ENCODE measurements at places on chromosomes 4 and X.

GRCh38 chr4:104591510-104591911 is 96.8 kb upstream of the CXXC4 start:
- no peak for DNase-seq

GRCh38 chr4:109616243-109616642 is 56.2 kb downstream of the MCUB start:
- no peak for DNase-seq

GRCh38 chr4:74714611-74715130 is 79.7 kb downstream of the BTC start:
- DNase-seq, result no peak

DNA sequence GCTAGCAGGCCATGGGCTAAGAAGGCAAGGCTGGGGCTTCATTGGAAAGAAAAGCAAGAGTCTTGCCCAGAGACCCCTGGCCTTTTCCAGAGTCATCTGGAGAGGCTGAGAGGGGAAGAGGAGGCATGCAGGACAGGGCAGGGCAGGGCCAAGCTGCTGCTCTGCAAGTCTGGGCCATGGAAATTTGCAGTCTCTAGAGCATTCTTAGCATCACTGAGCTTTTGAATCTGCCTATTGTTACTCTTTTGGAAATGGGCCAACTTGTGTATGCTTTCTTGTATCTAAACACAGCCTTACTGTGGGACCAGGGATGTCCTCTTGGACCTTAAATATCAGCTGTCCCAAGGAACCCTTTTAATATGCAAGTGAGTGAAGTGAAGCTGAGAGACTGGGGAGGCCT is 560.5 kb downstream of the MID1IP1 start:
- DNase-seq, result no peak

DNA sequence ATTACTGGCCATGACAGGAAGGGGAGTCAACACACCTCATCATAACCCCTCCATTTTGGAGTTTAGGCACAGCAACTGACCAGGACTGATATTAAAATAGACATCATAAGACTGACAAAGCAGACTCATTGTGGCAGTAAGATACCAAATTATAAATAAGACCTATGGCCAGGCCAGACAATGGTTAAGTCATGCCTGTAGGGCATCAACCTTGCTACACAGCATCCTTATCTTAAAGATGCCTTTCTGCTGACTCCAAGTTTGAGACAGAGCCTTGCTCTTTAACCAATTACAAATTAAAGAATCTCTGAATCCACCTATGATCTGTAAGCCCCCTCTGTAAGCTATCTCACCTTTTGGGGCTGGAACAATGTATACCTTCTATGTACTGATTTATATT is 65.5 kb downstream of the VCX2 start:
- DNase-seq, result no peak

GRCh38 chr4:101236097-101236496 is 111.2 kb downstream of the PPP3CA start:
- DNase-seq, result no peak

DNA sequence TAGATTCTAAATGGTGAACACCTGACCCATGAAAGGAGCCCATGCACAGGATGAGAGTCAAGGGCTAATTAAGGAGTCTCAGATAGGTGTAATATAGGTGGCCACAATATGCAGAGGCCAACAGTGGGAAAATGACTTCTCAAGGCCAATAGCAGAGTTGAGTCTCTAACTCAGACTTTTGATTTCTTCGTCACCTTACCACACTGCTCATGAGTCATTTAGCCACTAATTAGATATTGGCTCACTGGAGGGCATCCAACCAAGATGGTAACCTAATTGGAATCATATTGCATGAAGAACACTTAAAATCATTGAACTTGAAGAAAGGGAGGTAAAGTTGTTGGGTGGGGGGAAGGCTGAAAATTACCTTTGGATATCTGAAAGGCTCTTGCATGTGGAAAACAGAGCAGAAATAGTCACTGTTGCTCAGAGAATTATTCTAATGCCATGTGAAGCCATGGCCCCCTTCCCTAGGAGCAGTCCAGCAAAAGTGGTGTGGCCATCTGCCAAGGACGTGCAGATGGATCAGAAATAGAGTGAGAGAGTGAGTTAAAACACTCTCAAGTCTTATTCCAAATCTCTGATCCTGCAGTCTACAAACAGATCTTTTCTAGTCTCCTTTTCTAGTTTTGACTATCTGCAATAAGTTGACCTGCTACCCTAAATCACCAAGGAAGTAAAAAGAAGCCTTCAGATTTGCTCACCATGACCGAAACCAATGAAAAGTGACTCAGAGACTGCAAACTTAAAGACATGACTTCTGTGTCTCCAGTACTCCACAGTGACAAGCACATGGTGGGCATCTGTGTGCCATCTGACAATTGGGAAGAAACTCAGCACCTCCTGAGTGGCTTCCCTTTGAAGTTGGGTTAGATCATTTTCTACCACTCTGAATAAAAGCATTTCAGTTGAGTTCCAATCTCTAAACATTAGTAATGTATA is 93.9 kb upstream of the C1QTNF7 start:
- DNase-seq, result no peak

- DNase-seq, result peak; percentile 54
Observed at GRCh38 chr4:154998284-154998683, 210.2 kb upstream of the NPY2R start.

GRCh38 chr4:30847167-30847566 is 127.0 kb downstream of the PCDH7 start:
- no peak for DNase-seq

- DNase-seq, result no peak
Observed at GRCh38 chrX:81890521-81890920, 688.6 kb downstream of the SH3BGRL start.

DNA sequence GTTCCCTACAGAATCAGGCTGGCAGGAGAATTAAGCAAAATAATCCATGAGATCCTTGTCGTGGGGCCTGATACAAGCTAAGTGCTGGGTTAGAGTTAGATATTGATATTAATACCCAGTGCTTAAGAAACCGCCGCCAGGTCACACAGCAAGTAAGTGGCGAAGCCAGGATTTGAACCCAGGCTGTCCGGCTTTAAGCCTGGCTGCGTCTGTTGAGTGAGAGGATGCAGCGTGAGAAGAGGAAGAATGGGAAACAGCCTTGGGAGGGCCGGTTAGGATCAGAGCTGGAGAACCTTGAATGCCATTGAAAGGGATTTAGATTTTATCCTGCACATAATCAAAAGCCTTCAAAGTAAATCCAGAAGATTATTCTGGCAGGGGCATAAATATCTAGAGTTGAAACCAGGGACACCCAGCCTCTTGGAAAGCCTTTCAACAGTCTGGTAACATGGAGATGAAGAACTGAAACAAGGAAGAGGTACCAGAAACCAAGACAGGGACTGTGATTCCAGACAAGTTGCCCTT is 64.8 kb upstream of the HELT start:
- no peak for DNase-seq

DNA sequence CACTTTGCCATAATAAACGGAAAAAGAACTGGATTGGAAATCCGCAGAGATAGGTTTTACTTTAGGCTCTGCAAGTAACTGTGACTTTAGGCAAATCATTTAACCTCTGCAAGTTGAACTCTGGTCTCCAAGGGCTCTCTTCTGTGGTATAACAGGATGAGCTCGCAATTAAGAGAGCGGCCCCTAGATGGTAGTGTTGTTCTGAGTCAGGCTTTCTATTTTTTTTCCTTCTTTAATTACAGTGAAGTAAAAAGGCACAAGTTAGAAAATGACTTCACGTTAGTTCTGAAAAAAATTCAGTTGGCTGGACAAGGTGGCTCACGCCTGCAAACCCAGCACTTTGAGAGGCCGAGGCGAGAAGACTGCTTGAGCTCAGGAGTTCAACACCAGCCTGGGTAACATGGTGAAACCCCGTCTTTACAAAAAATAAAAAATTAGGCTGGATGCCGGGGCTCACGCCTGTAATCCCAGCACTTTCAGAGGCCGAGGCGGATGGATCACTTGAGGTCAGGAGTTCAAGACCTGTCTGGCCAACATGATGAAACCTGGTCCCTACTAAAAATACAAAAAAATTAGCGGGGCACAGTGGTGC is 18.0 kb downstream of the RPS3A start:
- DNase-seq, result peak; percentile 84

- no peak for DNase-seq
Observed at GRCh38 chr4:2900741-2901140, 57.1 kb downstream of the ADD1 start.

DNA sequence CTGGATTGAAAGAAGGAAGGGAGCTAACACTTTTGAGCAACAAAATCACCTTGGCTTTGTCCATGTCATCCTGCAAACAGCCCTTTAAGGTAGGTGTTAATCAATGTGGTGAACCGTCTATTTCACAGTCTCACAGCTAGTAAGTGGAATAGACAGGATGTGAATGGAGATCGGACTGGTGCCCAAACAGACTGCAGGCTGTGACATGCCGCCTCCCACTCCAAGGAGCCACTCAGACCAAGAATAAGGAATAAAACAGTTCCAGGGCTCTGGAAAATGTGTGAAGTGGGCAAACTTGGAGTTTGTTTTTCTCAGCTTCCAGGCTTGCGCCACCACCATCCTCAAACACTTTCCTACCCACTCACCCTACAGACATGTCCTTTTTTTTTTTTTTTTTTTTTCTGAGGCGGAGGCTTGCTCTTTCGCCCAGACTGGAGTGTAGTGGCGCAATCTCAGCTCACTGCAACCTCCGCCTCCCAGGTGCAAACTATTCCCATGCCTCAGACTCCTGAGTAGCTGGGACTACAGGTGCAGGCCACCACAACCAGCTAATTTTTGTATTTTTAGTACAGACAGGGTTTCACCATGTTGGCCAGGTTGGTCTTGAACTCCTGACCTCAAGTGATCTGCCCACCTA is 57.7 kb upstream of the SEC24B start:
- DNase-seq, result no peak

DNA sequence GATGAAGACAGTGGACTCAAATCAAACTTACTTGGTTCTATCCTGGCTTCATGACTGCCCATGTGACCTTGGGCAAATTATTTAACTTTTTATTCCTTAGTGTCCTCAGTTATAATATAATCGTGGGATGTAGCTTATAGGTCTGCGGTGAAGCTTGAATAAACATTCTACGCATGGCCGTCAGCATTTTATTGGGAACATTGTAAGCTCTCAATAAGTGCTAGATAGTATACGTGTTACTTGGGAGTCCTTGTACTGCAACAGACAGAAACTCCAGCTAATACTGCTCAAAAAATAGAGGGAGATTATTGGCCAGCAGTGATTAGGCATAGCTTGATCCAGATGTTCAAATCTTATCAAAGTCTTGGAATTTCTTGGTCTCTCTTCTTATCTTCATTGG is 104.8 kb downstream of the SYTL5 start:
- DNase-seq, result no peak

GRCh38 chr4:88216395-88216794 is 58.0 kb upstream of the ABCG2 start:
- DNase-seq, result no peak

DNA sequence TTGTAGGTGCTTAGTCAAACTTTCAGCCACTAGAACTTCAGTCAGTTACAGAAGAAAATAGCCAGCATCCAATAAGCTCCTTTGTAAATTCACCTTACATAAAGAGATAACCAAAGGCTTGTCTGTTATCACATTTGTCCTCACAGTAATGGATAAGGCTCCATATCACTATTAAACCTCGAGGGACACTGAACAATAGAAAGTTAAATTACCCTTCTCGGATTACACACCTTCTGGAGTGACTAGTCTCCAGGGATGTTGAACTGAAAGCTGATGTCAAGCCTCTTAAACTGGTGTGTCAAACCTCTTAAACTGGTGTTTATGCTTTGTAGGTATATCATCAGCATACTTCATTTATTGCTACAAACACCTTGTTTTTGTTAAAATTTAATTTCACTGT is 639.0 kb downstream of the CENPC start:
- no peak for DNase-seq

GRCh38 chrX:102154218-102154860 is 1.4 kb downstream of the BEX5 start:
- no peak for DNase-seq

DNA sequence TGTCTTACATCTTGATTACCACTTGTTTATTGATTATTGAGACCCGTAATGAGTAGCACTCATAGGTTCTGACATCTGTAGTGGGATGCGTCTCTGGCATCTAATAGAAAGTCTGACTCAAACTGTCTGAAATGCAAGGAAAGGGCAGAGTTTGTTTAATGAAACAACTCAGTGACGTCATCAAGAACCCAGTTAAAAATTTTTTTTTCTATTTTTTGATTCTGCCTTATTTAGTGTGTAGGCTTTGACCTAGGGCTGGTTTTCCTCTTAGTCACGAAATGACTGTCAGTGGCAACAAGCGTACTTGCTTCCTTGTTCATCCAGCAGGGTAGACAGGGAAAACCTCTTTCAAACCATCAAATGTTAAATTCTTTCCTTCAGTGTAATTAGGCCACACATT is 3.1 kb upstream of the CDKL5 start:
- peak; percentile 85 for DNase-seq

DNA sequence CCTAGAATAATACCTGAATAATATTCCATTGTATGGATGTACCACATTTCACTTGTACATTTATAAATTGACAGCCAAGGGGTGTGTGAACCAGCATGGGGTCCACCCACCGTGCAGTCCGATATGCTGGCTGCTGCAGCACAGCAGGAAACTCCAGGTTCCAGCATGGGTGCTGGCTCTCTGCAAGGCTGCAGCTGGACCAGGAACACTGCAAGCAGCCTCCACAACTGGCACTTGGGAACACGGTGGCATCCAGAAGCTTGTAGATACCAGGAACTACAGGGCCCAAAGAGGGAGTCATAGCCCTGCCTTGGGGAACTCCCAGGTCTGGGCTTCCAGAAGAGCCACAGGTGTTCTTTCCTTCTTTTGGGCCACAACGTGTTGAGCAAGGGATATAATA is 91.2 kb downstream of the NXF2 start:
- DNase-seq, result no peak

DNA sequence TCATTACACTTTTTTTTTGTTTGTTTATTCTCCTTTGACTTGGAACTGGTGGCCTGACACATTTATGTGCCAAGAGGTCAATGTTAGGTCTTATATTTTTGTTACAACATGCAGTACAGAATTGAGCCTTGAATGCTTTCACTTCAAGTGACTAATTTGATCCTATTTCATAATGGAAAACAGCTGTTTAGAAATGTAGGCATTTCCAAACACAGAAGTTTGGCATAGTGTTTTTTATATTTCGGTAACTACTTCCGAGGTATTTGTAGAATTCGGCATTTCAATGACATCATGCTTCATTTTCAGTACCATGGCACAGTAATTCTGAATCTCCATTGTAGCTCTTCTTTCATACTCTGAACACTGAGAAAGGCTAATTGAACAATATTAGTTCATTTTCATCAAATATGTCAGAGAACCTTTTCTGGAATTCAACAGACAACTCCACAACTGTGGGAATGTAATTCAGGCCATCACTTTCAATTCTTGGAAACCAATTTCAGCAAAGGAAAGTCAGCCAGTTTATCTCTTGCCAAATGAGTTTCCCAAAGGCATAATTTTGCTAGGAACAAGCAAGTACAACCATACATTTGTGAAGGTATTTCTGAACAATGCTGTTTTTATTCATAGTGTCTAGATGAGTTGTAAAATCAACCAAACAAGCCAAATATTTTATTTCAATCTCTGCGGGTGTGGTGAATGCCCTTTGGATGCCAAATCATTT is 11.4 kb downstream of the FAM120C start:
- no peak for DNase-seq

GRCh38 chr4:183098019-183098722 is 886 bp upstream of the WWC2 start:
- peak; percentile 59 for DNase-seq

GRCh38 chrX:37685381-37686359 is at the start of gene XK:
Gene XK, plus strand, starts transcription at chrX:37685791. Its CDS starts 171 bp downstream, at chrX:37685962.
- DNase-seq, result peak; percentile 39
